Activated B cell treated with CpG ODN at 0.5 μM for 24 hours (primary cell): ENCODE measurements at places on chromosomes 6 and 20. TPM values are rescaled to one million over a fixed set of nuclear protein-coding genes. Genes with fewer than 3 reads are reported as not detected.

GRCh38 chr20:53582574-53583351 is 10.9 kb downstream of the ZNF217 start:
- no peaks in the 10 kb centered on the region for H3K27me3 ChIP-seq
- H3K4me1 ChIP-seq, result peaks cover 89% of the 10 kb centered on the region
- DNase-seq, result no peak
- H3K4me3 ChIP-seq, result peak overlapping the region; percentile 70
- H3K36me3 ChIP-seq, result peaks cover 43% of the 10 kb centered on the region
- peak overlapping the region; percentile 88 for H3K27ac ChIP-seq

DNA sequence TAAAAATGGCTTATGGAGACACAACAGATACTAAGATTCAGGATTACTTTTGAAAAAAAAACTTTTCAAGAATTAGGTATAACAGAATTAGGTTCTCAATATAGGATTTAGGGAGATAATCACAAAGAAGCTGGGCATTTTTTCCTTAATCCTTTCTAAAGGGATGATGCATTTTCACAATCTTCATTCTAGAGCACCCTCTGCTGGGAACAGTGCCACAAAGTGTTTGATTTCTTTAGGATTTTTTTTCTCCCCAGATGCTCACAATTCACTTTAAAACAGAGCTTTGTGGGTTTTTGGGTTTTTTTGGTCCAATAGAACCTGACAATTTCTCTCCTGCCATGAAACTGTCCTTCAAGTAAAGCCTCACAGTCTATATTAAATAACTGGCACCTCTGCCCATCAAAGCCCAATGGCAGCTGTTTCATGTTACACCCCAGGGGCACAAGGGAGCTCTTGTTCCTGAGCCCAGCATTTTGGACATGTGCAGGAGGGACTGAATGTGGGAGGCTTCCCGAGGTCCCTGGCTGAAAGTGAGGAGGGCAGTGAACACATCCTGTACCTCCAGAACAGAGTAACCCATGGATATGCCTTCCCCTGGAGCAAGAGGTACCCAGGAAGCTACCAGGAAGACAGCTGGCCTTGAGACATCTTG is 39.7 kb downstream of the PREP start:
- no peaks in the 10 kb centered on the region for H3K4me1 ChIP-seq
- peaks cover 68% of the 10 kb centered on the region for H3K36me3 ChIP-seq
- no peak for DNase-seq
- no peak overlapping the region for H3K27ac ChIP-seq
- H3K27me3 ChIP-seq, result no peaks in the 10 kb centered on the region

The SRSF3 gene
- 421 and 494 TPM in 2 replicates for total RNA-seq

DNA sequence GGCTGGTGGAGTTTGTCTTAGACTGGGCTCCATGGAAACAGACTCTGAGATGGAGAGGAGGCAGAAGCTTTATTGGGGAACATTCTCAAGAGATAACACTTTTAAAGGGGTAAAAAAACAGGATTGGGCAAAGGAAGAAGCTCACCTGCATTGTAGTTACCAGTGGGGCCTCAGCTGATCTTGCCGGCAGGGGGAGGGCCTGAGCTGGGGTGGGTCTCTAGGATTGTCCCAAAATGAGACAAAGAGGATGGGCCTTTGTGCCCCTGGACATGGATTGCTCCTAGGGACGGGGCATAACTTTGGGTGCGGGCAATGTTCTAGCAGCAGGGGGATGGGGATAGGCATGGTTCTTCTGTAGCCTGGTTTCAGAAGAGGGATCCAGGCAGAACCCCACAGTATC is 12.5 kb downstream of the SGK2 start:
- H3K27ac ChIP-seq, result no peak overlapping the region
- no peak overlapping the region for H3K4me3 ChIP-seq
- no peaks in the 10 kb centered on the region for H3K27me3 ChIP-seq

The IRAK1BP1 gene
- 2.4 and 3.0 TPM in 2 replicates for total RNA-seq
